ENCODE measurements at places on chromosomes 7 and 10.

DNA sequence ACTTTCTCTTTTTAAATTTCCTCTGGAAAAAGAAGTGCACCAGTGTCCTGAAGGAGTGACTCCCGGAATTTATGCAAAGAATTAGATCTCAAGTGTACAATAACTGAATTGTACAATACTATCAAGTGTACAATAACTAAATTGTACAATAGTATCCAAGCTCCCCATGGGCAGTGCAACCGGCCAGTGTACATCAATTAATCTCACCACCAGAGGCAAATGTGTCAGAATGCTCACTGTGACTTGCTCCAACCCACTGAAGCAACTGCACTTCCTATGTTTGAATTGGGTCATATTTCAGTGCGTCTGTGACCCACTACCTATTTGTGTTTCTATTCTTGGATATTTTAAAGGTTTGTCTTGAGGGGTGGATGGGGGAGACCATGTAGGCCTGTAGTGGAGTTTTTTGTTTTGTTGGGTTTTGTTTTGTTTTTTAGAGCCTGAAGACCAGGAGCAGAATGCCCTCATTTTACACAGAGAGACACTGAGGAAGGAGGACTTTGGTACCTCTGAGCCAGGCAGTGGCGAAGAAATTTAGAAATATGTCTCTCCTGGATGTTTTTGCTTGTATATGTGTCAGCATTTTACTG, 78.5 kb upstream of the CTTNBP2 start:
- no peak for DNase-seq

DNA sequence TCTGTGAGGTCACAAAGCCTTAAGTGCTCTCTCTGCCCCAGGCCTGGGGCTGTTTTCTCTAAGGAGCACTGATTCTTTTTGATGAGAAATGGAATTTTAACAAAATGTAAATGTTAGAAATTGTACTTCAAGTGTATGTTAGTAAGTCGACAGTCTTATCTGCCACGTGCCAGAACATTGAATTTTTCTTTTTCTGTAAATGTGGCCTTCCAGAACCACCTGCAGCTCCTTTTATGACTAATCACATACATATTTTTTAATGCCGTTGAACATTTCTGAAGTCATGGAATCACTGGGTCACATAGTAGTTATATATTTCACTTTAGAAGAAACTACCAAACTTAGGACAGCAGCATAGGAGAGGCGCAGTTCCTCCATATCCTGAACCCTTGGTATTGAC, 38.0 kb downstream of the UBE3C start:
- peak; percentile 40 for DNase-seq

GRCh38 chr7:108234281-108234680, 104.1 kb upstream of the LAMB4 start:
- no peak for DNase-seq

DNA sequence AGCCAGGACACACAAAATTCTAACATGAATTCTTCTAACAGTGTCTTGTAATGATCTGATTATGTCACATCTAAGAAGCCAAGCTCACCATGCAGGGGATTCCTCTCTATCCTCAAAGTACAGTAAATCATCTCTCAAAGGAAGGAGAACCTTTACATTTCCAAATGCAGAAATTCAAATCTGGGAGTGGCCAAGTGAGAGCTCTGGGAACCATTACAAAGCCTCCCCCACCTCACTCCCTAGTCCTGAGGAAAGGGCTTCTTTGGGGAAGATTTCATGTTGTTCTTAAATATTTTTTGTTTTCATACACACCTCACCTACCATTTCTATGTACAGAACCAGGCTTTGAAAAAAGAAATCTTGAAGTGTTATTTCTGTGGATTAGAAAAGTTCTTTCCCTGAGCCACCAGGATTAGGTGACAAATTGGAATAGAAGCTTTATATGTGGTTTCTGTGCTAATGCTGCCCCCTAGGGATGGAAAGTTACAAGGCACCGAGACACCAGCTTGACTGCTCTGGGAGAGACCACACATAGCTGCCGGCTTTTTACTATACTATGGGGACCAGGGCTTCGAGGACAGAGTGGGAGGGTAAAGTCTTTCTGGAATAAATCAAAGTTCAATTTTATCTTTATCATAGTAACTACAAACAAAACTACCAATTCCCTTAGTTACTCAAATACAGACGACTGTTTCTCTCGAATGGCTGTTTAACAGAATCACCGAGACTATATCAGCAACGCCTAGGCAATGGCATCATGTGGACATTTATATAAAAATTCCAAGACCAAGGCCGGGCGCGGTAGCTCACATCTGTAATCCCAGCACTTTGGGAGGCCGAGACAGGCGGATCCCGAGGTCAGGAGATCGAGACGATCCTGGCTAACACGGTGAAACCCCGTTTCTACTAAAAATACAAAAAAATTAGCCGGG, 116.1 kb downstream of the RNF216 start:
- peak; percentile 84 for DNase-seq

DNA sequence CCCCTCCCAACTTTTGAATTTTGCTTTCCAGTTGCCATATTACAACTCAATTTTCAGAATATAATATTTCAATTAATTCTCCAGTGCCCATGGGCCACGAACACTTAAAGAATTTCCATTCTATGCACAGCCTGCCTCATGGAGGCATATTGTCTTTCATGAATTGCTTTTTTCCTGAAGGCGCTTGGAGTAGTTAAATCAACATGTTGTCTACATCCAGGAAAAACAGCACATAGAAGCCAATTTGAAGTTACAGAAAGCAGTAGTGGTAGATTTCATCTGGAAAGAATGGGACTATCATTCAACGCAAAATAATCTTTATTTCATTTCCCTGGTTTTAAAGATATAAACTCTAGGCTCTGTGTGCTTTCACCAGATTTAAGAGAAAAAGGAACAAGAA, 106.0 kb downstream of the NRP1 start:
- DNase-seq: no peak

DNA sequence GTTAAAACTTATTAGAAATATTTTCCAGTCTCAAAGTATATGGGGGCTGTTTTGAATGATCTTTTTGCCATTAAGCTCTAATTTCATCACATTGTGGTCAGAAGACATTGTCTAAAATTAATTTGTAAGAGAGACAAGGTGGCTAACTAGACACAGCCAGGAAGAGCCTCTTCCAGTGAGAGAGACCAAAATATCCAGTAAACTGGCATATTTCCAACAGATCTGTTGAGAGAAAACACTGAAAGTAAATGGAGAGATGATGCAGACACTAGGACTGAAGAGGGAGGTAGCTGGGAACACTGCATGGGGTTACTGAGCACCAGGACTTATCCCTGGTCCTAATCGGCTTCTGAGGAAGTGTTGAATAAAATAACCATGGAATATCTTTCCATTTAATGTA, 101.5 kb upstream of the TAS2R16 start:
- DNase-seq: no peak

DNA sequence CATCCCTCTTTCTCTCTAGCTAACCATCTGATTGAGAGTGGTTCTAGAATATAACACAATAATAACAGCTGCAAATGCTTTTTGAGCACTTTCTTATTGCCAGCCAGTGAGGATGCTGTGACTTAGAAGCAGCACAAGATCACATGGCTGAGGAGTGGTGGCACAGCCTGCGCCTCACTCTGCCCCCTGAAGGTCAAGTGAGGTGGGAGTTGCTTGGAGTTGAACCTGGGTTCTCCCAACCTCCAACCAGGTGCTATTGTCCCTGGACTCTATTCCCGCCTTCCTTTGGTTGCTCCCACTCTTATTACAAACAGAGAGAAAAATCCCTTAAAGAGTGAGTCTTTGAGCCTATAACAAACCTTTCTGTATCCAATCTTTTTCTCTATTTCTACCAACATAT, 280.3 kb upstream of the PODXL start:
- DNase-seq: no peak

DNA sequence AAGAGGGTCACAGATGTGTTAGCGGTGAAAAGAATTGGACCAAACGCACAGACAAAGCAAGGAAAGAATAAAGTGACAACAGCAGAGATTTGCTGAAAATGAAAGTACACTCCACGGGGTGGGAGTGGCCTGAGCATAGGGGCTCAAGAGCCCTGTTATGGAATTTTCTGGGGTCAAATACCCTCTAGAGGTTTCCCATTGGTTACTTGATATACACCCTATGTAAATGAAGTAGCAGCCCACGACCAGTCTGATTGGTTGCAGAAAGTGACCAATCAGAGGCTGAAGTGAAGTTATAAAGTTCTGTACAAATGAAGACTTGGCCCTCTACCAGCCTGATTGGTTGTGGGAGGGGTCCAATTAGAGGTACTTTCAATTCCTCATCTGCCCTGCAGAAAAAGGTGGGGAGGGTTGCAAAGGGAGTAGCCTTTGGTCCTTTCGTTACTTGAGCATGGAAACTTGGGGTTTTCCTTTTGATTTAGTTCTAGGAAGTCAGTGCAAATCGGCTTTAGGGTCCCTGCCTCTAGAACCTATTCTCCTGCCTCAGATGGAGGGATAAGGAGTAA, 125.6 kb upstream of the PRPS1L1 start:
- no peak for DNase-seq

- peak; percentile 43 for DNase-seq
These were observed 60.8 kb upstream of the EEPD1 start for GRCh38 chr7:36092221-36092771.

DNA sequence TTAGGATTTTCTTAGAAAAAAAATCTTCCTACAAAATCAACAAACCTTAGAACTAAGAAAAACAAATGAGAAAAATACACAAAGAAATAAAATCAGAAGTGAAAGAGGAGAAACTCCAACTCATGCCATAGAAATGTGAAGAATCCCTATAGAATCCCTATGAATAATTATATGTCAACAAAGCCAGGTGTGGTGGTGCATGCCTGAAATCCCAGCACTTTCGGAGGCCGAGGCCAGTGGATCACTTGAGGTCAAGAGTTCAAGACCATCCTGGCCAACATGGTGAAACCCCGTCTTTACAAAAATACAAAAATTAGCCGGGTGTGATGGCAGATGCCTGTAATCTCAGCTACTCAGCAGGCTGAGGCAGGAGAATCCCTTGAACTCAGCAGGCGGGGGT, 27.1 kb downstream of the ACSM6 start:
- no peak for DNase-seq

DNA sequence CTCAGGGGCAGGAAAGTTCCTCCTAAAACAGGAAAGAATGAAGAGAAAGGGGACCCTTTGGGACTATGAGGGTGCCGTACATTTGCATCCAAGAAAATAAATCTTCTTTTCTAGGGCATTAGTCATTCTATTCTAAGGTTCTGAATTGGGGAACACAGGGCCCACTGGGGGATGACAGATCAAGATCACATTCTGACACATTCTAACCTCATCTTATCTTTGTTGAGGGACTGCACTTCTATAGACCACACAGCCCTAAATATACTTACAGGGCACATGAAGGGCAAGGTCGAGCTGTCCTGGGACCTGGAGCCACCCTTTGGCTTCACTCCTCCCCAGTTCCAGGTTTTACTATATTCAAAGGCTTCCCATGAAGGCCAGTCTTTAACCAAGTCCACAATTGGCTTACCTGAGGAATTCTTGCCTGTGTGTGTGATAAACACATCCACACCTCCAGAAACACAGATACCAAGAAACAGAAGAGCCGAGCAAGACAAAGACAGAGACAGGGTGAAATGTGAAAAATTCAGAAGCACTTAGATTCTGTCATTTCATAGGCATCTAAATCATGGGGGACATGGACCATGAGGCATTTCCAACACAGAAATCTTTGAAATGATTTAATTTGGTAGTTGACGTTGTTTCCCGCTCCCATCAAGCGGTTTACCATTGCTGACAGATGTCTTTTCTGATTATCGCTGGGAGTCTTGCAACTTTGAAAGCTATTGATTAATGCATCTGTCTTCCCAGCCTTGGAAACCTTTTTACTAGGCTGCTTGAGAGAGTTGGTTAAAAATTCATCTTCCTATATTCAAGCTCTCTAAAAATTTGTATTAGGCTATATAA, 75.8 kb downstream of the CCDC71L start:
- DNase-seq: no peak

- no peak for DNase-seq
These were observed 201.3 kb downstream of the MYOF start for GRCh38 chr10:93280699-93281366.

- peak; percentile 92 for DNase-seq
These were observed 6.5 kb downstream of the VSIR start for GRCh38 chr10:71766717-71767419.

- DNase-seq: no peak
These were observed 58.6 kb upstream of the RELN start for GRCh38 chr7:104048055-104048454.

GRCh38 chr7:141674702-141675101, 27.3 kb downstream of the DENND11 start:
- DNase-seq: no peak

- DNase-seq: no peak
These were observed 54.2 kb downstream of the SLC39A12 start for GRCh38 chr10:18005781-18006456.

- DNase-seq: no peak
These were observed 72.1 kb upstream of the LYZL2 start for GRCh38 chr10:30701451-30702173.

- no peak for DNase-seq
These were observed 48.4 kb upstream of the TRIM8 start for GRCh38 chr10:102595897-102596296.

DNA sequence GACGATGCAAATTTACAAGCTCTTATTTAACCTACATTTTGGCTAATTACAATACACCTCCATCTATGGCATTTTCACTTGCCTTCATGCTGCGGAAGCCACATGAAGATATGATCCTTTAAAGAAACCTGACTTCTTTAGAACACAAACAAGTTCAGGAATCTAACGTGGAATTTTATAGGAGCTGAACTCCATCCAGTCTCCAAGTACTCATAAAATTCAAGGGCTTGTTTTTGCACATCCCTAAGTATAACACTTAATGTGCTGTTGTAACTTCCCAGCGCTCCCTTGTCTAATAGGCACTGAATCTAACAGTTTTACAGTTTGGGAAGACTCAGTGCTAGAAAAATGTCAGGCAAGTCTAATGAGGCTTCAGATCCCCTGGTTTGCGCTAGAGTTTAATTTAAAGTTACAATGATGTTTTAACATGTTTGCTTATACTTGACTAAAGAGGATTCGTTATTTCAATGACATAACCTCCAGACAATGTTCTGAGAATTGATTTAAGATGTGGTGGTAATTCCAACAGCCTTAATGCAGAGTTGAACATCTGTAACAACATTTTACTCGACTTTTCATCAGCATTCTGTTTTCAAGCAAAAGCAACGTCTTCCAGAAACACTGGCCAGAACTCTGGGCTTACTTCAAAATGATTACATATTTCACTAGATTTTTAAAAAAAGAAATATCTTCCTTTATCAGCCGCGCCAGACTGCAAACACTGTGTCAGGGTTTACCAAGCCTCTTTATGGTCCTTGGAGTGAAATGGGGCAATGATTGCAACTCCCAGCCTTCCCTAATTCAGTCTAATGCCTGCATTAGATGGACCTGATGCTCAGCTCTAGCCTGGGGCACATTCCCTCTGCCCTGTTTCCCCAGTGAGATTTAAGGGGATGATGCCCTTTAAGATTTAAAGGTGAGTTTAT, 664.3 kb downstream of the KCNMA1 start:
- no peak for DNase-seq

- no peak for DNase-seq
These were observed 22.9 kb upstream of the DUSP5 start for GRCh38 chr10:110474826-110475225.

GRCh38 chr10:8615118-8615517, 560.6 kb downstream of the GATA3 start:
- DNase-seq: no peak

Data from hematopoietic multipotent progenitor cell treated with erythropoietin and hydrocortisone succinate and interleukin-3 and kit ligand, for 8 days (in vitro differentiated cells).